HT-29 (cell line): ENCODE measurements at places on chromosomes 11 and 22.
A peak's percentile ranks its signal among the peaks of the same experiment; 100 is the strongest.

- DNase-seq, result peak; percentile 73
Observed at GRCh38 chr11:1304380-1304779, 5.1 kb downstream of the TOLLIP start.

- no peak for DNase-seq
Observed at GRCh38 chr11:45395421-45395820, 109.3 kb upstream of the SYT13 start.

GRCh38 chr11:78363024-78363619, 54.5 kb downstream of the GAB2 start:
- no peak for DNase-seq

- no peak for DNase-seq
Observed at GRCh38 chr11:114090976-114091375, 31.5 kb downstream of the ZBTB16 start.

DNA sequence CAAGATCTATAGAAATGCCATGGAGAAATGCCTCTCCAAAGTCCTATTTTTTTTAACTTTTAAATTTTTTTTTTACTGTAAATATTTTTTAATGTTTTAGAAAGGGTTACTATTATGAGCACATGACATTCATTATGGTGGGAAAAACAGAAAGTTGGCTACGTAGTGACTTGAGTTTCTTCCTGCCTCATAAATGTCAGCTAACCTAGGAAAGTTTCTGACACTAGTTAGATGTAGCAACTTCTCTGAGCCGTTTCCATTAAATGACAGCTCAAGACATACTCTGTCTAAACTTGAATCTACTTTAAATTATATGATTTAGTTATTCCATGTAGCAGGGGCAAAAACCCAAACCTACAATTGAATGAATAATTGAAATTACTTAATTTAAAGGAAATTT, 18.4 kb upstream of the CTSC start:
- DNase-seq, result no peak

DNA sequence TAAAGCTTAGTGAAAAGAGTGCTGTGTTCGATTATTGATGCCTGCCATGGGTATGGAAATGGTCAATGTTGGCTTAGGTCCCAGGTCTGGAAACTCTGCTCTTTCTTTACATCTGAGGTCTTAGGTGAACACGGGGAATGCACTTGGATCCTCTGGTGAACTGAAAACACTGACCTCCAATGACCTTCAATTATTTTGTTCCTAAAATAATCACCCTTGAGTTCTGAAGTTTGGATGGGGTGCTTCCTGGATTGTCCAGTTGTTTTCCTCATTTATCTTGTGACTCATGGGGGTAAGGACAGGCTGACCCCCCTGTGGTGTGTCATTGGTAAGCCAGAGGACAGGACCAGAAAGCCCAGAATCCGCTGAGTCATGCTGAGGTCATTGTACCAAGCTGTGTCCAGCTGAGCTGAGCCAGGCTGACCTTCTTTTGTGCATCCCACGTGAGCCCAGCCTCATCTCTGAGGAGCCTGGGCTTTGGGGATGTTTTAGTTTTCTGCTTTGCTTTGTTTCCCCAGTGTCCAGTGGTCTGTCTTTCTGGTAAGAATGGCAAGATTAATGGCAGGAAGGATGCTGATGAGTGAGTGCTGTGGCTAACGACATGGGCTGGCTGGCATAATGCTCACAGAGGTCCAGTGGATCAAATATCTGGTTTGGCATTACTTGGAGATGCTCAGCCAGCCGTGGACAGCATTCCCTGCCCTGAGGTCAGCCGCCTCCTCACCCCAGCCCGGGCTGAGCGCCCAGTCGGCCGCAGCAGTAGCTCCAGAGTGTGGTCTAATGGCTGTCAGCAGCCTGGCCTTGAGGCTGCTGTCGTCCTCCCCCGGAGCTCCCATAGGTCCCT, 35.6 kb downstream of the AMPD3 start:
- DNase-seq, result peak; percentile 38

DNA sequence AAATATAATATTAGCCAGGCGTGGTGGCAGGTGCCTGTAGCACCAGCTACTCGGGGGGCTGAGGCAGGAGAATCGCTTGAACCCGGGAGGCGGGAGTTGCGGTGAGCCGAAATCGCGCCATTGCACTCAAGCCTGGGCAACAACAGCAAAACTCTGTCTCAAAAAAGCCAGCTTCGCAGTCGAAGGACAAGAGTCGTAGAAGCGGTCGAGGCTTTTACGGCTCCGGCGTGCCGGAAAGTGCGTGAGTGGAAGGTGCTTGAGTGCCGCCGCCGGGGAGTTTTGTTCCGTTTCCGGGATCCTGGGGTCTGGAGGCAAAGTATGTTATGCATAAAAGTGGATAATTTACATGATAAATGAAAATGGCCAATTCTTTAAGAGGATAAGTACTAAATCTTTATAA, 43.6 kb downstream of the SYN3 start:
- DNase-seq, result no peak

- no peak for DNase-seq
Observed at GRCh38 chr11:80122211-80122610, 681.4 kb upstream of the TENM4 start.

DNA sequence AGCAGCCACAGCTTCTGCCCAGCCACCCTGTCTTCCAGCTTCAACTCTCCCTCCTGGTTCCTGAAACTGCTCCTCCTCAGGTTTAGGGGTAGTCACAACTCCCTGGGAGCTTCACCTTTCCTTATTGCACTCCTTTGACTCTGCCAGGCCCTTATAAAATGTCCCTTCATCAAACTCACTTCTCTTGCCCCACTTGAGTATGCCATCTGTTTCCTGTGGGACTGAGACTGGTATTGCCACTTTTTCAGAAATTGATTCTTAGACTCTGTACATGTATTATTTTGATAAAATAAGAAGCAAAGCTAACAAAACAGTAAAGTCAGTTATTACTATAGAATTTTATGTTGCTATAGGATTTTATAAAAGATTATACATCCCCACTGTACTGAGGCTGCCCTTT, 134.1 kb downstream of the SPON1 start:
- no peak for DNase-seq
